GM23338 (cell line): ENCODE measurements at places on chromosomes 5 and 9. TPM values are rescaled to one million over a fixed set of nuclear protein-coding genes. Genes with fewer than 3 reads are reported as not detected.

DNA sequence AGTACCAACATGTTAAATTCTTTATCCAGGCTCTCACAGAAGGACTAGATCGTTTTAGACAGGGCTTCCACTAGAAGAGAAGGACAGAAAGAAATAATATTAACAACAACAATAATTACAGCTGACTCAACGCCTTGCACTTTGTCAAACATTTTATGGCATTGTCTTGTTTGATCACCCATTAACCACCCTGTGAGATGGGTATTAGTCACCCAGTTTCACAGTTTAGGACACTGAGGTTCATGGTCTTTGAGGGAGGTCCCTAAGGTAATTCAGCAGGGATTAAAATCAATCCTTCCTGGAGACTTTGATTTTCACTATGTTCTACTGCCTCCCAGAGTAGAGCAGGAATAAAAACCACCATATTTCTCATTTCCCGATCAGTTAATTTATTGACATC lies 51.4 kb upstream of the BNC2 start:
- peak; percentile 23 for DNase-seq

GRCh38 chr9:114344188-114344566 lies 14.5 kb downstream of the ORM2 start:
- DNase-seq, result no peak

DNA sequence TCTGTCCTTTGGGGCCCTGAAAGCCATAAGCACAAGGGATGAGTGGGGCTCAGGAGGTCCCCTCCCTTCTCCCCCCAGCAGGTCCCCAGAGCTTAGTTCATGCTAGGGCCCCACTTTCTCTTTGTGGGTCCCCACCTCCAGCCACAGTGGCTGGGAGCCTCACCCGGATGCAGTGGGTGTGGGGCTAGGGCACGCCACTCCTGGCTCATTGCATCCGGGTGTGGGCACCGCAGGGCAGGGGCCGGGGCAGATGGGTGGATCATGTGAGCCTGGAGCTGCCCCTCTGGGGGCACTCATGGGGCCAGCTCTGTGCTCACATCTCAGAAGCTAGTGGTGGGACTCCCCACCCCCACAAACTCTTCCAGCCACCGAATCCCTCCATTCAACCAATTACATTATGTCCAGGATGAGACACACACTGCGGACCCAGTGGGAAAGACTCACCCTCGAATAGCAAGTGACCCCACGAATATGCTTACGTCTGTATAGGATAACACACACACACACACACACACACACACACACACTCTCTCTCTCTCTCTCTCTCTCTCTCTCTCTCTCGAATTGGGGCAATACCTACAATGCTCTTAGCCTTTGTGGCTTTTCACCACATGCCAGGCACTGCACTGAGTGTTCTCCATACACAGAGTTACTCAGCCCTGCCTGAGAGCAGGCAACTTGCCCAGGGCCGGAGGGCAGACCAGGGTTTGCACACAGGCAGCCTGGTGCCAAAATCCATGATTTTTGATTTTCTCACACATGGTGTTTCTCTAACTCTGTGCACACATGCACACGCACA lies 16.8 kb upstream of the PHYKPL start:
- DNase-seq, result no peak

DNA sequence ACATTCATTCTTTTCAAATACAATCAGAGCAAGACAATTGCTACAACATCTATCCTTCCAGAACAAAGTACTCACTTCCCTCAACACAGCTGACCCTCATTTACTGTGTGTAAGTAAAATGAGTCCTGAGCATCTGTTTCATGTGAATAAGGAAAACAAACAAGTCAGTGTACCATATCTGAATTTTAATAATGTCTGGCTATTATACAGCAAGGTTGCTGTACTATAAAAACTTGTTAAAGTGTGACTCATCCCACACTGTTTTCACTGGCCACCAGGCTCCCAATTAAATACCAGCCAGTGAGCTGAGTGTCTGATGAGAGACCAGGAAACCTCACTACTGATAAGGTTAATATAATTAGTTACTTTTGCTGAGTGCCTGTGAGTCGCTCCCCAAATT lies 339.8 kb downstream of the AGTPBP1 start:
- DNase-seq, result no peak

DNA sequence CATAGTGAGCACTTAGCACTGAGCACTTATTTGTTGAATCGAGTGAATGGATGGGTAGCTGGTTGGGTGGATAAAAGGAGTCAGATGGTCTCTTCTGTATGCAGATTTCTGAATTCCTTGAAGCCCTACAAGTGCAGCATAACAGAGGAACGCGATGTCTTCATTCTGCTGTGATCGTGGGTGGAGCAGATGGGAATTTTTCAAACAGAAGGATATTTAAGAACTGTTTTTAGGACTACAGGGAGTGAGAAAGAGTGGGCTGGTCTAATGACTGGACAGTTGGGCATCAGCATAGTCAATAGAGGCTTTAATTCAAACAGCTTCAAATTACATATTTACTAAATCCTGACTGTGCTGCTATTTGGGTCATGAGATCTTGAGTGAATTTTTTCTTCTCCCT lies 253.2 kb downstream of the CEMIP2 start:
- DNase-seq, result no peak

DNA sequence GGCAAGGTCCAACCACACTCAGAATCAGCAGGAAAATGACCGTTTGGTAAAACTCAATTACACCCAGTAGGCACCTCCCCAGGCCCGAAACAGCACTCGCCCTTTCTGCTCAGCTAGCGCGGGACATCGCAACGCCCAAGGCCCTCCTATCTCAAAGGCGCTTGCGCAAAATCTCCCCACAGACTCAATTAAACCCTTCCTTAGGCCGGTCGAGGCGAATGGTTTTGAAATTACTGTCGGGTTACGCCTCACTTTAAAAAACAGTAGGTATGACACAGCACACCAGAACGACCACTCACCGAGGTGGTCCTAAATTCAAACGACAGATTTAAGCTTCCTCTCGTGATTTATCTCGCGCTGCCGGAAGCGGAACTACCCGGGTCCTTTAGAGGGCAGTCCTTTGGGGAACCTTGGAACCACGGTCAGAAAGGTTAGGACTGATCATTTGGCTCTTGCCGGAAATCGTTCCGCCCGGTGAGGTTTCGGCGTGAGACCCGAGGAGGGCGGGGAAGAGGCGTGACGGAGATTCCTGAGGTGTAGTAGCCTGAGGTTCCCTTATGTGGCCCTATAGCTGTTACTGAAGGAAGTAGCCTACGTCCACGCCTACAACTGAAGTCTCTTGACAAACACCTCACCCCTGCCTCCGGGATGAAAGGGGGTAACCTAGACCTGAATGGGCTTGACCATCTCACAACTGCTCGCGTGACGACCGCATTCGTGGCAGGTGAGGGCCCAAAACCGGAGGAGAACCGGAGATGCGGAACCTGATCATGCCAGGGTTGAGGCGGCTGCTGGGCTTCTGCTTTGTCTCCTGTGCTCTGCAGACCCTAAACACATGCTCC lies at the start of the genes GIN1 and PPIP5K2:
Gene GIN1, minus strand, starts transcription at position 374 of the 842 bp plus-strand sequence. CDS start 11,431 bp downstream, outside the sequence.
Gene PPIP5K2, plus strand, starts transcription at position 537 of the 842 bp plus-strand sequence. CDS start 9,289 bp downstream, outside the sequence.
- peak; percentile 98 for DNase-seq

DNA sequence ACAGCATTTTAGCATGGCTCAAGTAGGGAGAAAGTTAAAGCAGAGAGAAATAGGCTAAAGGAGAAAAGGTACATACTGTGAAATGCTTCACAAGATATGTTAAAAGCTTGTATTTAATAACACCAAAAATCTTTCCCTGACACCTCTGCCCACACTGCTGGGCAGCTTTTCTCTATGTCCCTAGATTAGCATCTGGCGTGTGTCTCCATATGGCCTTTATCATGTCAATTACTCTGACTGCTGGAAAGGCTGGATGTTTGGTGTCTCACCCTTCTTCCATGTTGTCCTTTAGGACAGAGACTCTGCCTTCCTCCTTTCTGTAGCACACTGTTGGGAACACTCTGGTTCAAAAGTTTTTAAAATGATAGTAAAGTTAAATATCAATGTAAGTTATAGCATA lies 122.5 kb downstream of the OXCT1 start:
- no peak for DNase-seq

DNA sequence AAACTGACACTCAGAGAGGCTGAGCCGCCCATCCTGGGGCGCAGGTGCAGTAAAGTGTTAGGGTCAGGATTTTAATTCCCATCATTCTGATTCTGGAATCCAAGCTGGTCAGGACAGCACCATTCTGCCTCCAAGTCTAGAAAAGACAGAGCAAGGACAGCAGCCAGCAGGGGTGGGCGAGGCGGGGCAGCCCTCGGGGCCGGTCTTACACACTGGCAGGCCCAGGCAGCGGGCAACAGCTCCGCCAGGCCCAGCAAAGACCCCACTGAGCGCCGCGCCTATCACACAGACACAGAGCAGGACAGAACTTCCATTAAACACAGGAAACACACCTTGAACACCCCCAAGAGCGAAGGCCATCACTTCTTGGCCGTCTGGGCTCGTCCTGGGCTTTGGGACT lies 66.5 kb upstream of the RXRA start:
- no peak for DNase-seq

DNA sequence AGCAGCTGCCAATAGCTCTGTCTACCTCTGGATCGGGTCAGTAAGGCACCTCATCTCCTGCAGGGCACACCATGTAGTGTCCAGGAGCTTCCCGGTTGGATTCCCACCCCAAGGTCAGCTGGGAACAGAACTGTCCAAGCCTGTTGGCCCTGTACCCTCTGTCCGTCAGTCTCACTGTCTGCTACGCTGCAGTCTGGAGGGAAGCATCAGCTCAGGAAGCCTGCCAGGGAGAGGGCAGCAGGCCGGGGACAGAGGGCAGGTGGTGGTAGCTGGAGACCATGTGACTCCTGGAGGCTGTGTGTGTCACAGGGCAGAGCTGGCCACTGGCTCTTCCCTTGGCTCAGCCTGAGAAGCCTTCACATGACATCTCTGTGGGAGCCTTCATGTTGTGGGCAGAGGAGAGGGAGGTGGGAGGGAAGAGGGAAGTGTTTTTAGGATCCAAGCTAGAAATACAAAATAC lies 134.5 kb downstream of the SEC61B start:
- no peak for DNase-seq

DNA sequence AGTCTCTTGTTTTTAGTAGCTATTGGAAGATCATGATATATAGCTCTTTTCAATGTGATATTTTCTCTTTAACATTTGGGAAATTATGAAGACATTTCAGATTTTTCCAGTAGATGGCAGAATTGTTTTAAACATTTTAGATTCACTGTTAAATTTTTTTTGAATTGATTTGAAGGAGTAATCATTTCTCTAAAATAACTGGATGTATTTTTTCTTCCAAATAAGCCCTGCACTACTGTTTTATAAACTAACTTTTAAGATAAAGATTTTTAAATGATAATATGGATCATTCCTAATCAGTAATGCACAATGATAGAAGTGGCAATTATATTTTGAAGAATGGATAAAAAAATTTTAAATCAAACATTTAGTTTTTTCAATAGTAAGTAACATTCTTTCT lies 14.2 kb downstream of the NDUFAF2 start:
- DNase-seq, result no peak

DNA sequence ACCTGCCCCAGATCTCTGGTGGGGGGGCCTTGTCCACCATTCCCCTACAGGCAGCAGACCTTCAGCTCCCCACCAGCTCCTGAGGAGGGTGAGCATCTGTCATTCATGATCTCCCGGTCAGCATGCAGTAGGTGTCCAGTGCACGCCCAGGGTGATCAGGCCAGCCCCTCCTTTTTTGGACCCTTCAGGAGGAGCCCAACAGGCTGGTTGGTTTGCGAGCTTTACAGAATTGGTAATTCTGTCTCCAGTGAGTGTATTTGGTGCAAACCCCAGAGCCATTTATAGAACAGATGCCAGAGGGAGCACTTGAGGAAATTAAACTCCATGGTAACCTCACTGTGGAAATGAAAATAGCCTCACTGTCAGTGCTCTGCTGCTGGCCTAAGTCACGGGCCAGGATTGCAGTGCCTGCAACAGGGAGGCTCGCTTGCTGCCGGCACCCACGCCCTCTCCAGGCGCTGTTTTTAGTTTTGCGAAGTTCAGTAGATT lies 23.4 kb downstream of the WNK2 start:
- DNase-seq, result no peak

DNA sequence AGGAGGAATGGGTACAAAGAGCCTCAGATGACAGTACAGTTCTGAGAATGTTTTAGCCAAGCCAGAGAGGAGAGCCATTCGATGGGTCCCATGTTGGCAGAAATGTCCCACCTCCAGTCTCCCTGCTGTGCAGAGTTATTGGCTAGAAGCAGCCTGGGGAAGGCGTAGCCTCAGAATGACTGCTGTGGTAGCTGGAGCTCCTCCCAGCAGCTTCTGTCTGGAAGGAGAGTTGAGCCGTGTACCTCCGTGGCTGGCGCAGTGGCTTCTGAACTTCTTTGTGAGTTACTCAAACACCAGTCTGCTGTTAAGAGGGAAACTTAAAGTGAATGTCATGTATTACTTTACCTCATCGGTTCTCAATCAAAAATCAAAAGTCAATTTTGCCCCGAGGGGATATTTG lies 193.3 kb upstream of the SNX2 start:
- DNase-seq, result no peak

DNA sequence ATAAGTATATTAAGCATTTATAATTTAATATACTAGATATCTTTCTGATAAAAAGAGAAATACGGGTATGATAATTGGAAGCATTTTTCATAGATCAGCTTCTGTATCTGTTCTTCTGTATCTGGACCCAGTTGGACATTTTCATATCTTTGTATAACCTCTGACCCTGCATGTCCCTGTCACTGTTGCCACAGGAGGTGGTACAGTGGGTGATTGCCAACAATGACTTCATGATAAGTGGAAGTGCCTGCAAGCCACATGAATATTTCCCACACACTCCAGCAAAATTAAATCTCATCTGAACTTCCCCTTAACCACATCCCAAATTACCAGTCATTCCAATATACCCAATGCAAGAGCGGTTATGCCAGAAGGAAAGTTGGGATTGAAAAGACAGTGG lies 376.4 kb downstream of the ARRDC3 start:
- DNase-seq, result no peak

- no peak for DNase-seq
Measured at GRCh38 chr9:69395718-69396117, 70.7 kb downstream of the ENTREP1 start.

- peak; percentile 21 for DNase-seq
Measured at GRCh38 chr9:114580609-114581193, 6.9 kb upstream of the ATP6V1G1 start.

GRCh38 chr5:137016783-137017324 lies 482.3 kb downstream of the SPOCK1 start:
- DNase-seq, result peak; percentile 38

DNA sequence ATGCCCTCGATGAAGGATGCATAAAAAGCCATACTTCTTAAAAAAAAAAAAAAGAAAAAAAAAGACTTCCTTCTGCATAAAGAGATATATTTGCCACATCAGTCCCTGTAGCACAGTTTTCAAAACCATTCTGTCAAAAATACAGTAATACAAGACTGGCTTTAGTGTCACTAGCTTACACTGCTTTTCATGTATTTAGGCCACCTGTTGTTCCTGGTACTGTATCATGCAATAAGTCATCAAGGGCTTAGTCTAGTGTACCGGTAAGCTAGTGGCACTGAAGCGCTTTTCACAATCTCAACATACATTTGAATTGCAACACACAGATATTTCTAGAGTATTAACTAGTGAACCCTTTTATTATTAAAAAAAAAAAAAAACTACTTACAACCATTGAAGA lies 231.2 kb downstream of the NFIB start:
- DNase-seq, result no peak

GRCh38 chr9:134538856-134539566 lies 102.6 kb upstream of the COL5A1 start:
- DNase-seq, result no peak

GRCh38 chr5:54344653-54345052 lies 34.3 kb upstream of the ARL15 start:
- no peak for DNase-seq

The SLIT3 gene
- 0.59 and 4.3 TPM in 2 replicates for total RNA-seq

The GOLPH3 gene
- total RNA-seq, result 96.1 and 113 TPM in 2 replicates

The KLF4 gene
- 26.8 and 29.8 TPM in 2 replicates for total RNA-seq

The TTC23L gene
- total RNA-seq, result 2.2 and 3.6 TPM in 2 replicates

The IRX4 gene
- total RNA-seq, result 1.7 and 2.8 TPM in 2 replicates

The RIC1 gene
- 31.5 and 34.9 TPM in 2 replicates for total RNA-seq

The NAIP gene
- 4.4 and 7.4 TPM in 2 replicates for total RNA-seq
